ENCODE measurements at places on chromosomes 6 and 20. TPM values are rescaled to one million over a fixed set of nuclear protein-coding genes. Genes with fewer than 3 reads are reported as not detected.
A peak's percentile ranks its signal among the peaks of the same experiment; 100 is the strongest.

Gene NDRG3
- 46.2 TPM for total RNA-seq

Gene PRICKLE4
- total RNA-seq = 0.12 TPM

Gene BPIFB4
- total RNA-seq = not detected

- no peak for DNase-seq
These were observed 12.8 kb downstream of the NT5E start for GRCh38 chr6:85462673-85463072.

DNA sequence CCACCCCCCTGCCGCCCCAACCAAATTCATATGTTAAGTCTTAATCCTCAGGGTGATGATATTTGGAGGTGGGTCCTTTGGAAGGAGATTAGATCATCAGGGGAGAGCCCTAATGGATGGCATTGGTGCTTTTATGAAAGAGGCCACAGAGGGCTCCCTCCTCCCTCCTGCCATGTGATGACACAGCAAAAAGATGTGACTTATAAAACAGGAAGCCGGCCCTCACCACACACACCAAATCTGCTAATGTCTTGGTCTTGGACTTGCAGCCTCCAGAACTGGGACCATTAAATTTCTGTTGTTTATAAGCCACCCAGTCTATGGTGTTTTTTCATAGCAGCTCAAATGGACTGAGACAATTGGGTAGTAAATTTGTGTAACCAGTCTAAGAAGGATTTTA lies 176.3 kb downstream of the ADGRG6 start:
- DNase-seq = peak; percentile 74

DNA sequence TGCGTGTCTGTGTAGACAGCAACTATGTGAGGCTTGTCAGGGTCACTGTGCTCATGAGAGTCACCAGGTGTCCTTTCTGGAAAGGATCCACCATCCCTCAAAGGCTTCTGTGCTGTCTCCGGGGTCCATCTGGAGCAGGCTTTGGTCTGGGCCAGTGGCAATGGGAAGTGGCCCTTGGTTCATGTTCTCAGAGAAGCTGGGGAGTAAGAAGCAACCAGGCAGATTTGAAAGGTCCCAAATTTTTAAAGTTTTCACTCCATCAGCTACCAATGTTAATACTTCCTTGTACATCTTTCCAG lies 68.2 kb downstream of the GCNT2 start:
- no peak for DNase-seq

DNA sequence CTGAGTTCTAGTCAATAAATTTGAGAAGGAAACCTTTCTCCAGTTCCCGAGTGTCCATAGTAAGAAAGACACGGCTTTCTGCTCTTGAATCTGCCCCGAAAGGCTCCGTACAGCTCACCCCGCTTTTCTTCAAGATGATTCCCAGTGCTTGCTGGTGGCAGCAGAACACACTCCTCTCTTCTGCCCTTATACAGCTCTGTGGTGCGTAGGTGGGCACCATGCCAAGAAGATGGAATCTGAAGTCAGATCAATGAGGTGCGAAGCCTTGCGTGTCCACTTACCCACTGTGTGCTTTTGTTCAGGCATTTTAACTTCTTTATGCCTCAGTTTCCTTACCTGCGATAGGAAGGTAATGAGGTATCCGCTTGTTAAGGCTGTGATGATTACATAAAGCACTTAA lies 142.2 kb downstream of the WDR27 start:
- DNase-seq = no peak
